ENCODE measurements at places on chromosomes 4 and X. TPM values are rescaled to one million over a fixed set of nuclear protein-coding genes. Genes with fewer than 3 reads are reported as not detected.
A peak's percentile ranks its signal among the peaks of the same experiment; 100 is the strongest.

The DOK7 gene
- total RNA-seq: 0.18 TPM

DNA sequence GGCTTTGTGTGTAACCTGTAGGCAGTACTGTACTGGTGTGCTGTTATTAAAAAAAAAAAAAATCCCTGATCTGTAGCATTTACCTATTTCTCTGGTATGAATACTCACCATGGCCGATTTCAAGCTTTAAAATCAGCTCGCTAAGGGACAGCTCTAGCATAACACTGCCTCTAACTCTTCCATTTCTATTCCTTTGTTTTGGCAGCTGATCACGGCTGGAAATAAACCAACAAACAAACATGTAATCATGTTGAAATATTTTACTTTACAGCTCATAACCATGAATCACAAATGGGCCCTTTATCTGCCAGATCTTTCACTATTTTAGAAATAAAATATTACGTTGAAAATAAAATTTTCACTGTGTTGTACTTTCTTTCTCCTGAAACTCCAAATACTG, 60.5 kb upstream of the IL15 start:
- no peak for DNase-seq

The EVC gene
- 23.7 TPM for total RNA-seq

GRCh38 chrX:43375136-43375535, 281.0 kb upstream of the MAOA start:
- DNase-seq: no peak

The CSAG2 gene
- not detected for total RNA-seq

The HCCS gene
- 24.0 TPM for total RNA-seq

The GPC4 gene
- total RNA-seq: 12.8 TPM

- DNase-seq: no peak
Measured at GRCh38 chr4:86910369-86910768, 18.1 kb upstream of the C4orf36 start.

DNA sequence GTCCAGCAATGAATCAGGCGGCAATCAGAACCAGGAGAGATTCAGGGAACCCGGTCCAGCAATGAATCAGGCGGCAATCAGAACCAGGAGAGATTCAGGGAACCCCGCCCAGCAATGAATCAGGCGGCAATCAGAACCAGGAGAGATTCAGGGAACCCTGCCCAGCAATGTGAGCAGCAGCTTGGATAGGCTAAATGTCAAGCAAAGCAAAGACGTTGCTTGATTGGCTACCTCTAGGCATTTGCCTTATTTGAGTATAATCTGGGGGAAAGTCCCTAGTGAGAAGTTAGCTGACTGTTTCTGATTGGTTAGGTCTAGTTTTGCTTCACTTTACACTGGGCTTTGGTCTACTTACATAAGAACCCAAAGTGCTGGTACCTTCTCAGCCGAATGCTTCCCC, 1212.2 kb upstream of the TENM3 start:
- DNase-seq: no peak

- no peak for DNase-seq
Measured at GRCh38 chr4:109967798-109968520, 55.3 kb downstream of the EGF start.

DNA sequence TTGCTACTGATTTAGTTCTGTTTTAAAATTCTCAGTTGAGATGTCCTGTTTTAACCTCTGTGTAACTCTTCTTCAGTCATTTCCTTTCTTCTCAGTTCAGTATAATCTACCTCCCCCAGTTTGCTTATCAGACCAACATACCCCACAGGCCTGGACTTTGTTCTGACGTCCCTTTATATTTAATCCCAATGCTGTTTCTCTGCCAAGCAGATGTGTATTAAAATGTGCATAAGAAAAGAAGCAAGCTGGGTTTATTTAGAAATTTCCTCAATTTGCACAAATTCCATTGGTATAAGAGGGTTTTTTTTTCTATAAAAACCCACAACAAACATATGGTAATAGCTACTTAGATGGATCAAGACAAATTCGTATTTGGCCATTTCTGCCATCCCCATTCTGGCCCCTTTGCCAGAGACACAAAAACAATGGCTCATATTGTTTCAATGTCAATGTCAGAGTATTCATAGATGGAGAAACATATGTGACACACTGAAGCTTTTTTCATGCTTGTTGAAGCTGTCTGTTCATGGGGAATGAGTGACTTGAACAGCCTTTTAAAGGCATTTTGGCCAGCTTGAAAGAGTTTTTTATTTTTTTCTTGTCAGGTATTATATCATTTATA, 24.5 kb downstream of the HCCS start:
- no peak for DNase-seq

The PITX2 gene
- not detected for total RNA-seq

The CENPI gene
- total RNA-seq: 0.54 TPM

DNA sequence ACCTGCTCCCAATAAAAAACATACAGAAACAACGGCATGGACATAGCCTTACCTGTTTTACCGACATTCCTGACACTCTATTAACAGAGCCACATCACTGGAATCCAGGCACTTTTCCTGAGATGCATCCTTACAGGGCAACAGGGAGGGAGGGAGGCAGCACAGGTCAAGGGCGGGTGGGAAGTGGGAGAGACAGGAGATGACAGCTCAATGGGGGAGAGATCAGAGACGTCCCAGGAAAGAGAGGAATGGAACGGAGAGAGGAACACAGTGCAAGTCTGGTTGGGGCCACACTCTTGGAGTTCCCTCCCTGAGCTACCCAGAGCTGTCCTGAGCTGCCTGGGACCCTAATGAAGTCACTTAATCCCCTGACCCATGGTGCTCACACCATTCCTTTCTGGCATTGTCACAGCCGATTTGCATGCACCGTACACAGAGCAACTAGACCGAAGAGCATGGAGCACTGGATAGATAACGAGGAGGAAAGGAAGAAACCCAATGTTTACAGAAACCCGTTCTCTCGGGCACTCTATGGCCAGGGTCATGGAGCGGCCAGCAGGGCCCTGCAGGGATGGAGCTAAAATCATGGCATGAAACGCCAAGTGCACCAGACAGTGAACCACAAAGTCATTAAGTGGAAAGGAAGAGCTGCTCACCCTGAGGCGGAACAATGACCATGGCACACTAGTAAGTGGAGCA, 93.1 kb downstream of the NSUN7 start:
- DNase-seq: no peak

DNA sequence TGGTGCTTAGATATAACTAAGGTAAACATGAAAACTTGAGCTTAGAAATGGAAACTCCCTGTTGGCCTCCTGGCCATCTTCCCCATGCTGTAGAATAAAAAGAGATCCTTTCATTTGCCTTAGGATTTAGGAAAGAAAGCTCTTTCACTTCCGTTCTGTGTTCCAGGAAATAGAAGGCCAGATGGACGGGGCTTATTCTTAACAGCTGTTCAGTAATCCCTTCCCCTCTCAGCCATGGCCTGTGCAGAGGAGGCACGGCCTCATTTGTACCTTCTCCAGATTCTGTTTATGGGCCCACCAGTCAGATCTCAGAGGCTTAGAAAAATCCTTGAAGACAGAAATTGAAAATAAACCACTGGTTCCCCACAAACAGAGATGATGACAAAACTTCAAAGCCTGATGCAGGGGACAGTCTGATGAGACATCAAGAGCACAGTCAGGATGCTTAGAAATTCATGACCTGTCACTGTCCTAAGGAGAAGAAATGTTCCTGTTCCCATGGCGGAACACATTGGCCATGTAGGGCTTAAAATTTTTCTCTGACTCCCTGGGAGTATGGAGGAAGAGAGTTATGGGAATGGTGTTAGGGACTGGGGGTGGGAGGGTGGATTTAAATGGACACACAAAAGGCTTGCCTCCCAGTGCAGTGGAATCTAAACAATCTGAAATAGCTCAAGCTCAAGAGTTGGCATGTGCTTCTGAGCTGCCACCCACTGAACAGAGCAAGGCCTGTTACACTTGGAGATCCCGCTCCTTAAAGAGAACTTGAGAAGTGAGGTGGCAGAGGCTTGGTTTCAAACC, 188.8 kb downstream of the SOWAHB start:
- DNase-seq: no peak

- DNase-seq: no peak
Measured at GRCh38 chr4:46554760-46555465, 165.0 kb upstream of the GABRA2 start.

GRCh38 chr4:107894138-107894603, 37.2 kb upstream of the CYP2U1 start:
- DNase-seq: no peak

The PDZD4 gene
- total RNA-seq: 5.9 TPM

DNA sequence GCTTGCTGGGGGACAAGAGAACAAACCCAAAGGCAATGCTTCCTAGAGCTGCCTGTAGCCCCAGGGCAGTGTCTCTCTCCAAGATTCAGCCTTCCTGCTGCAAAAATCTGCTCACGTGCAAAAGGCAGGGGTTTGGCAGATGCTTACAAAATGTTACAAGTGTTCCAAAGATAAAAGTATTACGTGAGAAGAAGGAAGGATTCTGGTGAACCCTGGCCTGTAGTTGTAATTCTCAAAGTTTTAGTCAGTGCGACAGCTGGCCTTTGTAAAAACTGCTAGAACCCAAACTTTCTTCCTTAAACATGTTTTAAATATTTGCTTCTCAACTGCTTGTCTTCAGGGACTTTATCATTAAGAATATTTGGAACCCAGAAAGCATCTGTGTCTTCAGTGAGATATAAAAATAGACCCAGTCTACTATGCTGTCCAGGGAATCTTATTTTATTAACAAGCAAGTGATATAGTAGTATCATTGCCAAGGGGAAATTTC, 232.3 kb downstream of the FRMPD4 start:
- DNase-seq: peak; percentile 1

The XAGE2 gene
- total RNA-seq: not detected

- no peak for DNase-seq
Measured at GRCh38 chr4:27692158-27692557, 831.5 kb downstream of the STIM2 start.

GRCh38 chr4:1795299-1796195, 2.5 kb downstream of the FGFR3 start:
- DNase-seq: no peak
